ENCODE measurements at places on chromosomes 6 and 20.

GRCh38 chr6:39243809-39244208, 14.5 kb upstream of the KCNK5 start:
- no peak for DNase-seq

- peak; percentile 88 for DNase-seq
Measured at GRCh38 chr6:118810420-118811027, 83.4 kb upstream of the ASF1A start.

DNA sequence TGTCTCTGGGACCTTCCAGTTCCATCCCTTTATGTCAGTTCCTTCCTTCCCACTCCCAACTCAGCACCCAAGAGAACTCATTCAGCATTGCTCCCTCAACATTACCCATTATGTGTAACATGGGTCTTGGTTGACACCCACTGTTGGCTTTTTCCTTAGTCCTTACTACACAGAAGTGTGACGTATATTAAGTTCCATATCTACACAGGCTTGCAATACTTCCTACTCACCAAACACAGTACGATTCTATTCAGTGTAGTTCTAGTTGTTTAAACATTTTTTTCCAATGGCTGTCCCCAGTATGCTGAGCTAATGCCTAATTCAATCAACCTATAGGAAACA, 37.7 kb downstream of the ARHGAP18 start:
- no peak for DNase-seq

DNA sequence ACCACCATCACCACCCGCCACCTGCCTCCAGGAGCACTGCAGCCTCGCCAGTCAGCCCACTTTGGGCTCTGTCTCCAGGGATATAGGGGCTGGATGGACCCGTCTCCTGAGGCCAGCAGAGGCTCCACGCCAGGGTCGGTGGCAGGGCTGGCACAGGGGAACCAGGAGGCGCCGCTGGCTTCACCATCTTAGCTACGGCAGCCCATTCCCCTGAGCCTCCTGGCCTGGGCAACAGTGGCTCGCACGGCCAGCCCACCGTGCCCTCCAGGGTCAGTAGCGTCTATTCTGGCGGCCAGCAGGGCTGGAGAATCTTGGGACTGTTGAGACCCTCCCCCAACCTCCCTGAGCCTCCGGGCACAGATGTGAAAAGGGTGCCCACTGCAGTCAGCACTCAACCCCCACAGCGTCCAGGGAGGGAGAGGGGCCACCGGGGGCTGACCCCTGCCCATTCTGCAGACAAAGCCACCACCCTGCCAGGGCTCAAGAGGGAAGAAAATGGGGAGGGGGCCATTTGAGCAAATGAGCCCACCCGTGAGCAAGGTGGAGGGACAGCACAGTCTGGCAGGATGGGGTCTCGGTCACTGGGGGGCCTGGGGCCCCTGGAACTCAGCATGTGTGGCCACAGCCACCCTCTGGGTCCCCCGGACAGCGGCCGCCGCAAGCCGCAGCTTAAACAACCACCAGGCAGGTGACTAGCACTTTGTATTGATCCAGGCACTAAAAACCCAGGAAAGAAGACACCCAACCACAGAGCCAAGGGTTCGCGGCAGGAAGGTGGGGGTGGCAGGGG, 28.7 kb downstream of the KCNQ2 start:
- no peak for DNase-seq

GRCh38 chr6:82030761-82031503, 216.6 kb downstream of the IBTK start:
- no peak for DNase-seq

GRCh38 chr20:13276945-13277541, 56.0 kb downstream of the ISM1 start:
- no peak for DNase-seq

DNA sequence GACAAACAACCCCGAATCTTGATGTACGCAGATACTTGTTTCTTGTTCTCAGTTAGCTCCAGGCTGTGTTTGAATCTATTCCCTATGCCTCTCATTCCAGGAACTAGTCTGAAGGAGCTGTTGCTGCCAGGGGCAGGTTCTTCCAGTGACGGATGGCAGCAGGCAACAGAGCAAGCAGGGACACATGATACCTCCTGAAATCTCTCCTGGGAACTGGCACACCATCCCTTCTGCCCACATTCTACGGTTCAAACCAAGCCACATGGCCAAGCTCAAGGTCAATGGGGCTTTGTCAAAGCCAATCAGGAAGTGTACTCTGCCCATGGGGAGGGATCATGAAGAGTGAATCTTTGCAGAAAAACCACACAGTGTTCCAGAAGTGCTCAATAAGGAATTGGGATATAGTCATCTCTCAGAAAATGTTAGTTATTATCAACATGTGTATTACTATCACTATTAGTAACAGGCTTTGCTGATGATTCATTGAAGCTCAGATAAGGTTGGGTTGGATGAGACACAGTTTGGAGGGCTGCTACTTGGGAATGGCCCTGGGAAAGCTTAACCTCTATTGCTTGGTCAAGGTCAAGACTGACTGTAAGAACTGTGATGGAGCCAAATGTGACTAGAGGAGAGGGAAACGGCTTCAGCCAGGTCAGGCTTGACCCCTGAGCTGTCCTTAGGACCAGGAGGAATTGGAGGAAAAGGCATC, 454.9 kb downstream of the PTPRT start:
- DNase-seq: no peak

DNA sequence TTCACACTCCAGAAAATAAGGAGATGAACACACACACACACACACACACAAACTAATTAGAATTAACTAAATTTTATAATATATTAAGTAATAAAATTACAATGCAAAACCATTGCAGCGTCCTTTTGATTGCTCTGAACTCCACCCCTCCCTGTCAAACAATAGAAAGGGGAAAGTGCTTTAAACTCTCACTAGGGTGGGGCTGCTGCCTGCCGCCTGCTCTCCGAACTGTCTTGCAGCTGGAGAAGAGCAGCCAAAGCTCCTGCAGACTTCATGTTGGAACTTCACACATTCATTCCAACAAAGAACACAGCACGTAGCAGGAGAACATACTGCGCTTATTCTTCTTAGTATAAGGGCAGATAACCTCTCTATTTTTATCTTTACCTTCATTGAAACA, 83.2 kb downstream of the GCLC start:
- DNase-seq: no peak

GRCh38 chr6:153023977-153024708, 21.6 kb upstream of the MTRF1L start:
- peak; percentile 79 for DNase-seq

DNA sequence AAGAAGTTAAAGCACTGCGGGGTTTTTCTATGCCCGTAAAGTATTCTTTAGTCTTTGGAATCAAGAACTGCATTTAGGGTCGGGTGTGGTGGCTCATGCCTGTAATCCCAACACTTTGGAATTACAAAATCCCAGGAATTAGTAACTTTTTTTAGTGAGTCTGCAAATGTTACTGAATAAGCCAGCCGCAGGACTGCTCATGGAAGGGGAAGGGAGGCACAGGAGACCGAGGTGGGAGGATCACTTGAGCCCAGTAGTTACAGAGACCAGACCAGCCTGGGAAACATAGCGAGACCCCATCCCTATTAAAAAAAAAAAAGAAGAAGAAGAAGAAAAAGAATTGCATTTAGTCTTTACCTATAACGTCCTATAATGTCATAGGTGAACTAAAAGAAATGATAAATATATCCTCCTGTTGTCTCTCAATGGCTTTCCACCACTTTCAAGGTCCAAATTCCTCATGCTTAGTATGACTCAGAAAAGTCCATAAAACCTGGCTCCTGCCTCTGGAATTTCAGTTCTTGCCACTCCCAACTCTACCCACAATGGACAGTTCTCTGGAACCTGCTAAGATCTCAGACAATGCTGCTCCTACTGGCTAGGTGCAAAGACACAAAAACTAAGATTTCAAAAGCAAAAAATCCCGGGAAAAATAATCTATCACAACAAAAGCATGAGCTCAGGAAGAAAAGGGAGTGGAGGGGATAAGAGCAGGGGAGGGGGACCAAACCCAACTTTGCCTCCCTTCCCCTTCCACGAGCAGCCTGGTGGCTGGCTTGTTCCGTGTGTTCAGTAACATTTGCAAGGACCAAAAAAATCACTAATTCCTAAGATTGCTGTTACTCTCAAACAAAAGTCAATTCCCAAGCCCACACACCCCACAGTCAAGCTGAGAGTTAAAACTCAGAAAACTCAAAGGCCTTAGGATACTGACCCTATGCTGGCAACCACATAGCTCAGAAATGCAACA, 39.0 kb downstream of the B4GALT5 start:
- no peak for DNase-seq

GRCh38 chr6:107973594-107973993, 15.6 kb upstream of the SEC63 start:
- DNase-seq: no peak

DNA sequence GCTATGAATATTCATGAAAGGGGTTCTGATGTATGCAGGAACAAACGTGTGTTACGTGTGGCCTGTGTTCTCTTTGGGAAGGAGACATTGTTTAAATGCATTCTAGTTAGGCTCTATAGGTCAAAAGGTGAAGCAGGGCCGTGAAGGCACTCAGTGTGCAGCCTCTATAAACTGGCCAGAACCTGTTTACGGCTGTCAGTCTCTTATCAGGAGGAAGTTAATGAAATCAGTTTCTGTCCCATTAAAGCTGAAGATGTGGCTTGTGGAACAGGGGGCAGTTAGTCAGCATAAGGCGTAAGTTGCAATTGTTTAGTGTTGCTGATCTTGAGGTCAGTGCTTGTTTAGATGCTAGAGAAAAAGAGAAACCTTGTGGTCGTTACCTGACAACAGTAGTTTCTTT, 111.5 kb upstream of the KCNG1 start:
- DNase-seq: no peak

GRCh38 chr6:16621002-16621401, 140.3 kb downstream of the ATXN1 start:
- no peak for DNase-seq

GRCh38 chr20:36819659-36820058, 46.1 kb upstream of the DSN1 start:
- no peak for DNase-seq

- DNase-seq: no peak
Measured at GRCh38 chr20:50758992-50759391, 27.6 kb downstream of the PARD6B start.

- peak; percentile 20 for DNase-seq
Measured at GRCh38 chr20:35327074-35327976, 35.1 kb upstream of the FAM83C start.

DNA sequence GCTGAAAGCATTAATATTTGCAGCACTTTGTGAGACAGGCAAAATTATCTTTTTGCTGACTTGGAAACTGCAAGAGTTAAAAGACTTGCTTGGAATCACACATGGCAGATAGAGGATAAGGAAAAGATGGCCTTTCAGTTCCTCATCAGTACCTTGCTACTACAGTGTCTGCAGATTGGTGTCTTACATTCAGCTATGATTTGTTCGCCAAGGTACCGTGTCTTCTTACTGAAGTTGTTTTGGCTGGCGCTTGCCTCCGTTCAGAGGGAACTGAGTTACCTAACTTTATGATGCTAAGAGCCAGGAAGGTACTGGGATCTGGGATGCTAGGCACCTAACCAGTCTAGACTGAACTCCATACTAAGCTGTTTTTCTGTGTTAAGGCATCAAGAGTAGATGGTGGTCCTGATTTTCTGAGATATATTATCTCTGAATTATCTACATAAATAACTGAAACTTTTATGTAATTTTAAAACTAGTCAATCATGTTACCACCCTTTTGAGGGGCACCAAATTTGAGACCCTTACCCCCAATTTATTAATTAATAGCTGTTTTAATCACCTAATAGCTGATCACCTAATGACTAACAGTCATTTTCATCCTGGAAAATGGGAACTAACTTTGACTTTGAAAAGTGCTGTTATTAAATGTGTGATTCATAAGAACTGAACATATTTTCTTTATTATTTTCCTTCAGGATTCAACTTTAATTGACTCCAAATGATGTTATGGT, 2.5 kb downstream of the WTAP start:
- no peak for DNase-seq

DNA sequence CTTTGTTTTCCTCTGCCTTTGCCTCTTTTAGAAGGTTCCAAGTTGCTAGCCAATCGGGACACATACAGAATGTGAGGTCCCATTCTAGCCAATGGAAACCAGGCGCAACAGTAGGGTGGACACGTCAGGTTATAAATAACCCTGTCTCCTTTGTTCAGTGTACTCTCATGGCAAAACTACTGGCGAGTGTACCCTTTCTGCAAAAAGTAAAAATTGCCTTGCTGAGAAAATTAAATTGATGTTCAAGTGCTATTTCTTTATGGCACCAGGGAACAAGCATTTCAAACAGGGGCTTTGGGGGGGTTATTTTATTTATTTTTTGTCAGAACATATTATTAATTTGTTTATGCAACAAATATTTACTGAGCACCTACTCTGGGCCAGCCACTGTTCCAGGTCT, 123.6 kb upstream of the SRSF6 start:
- no peak for DNase-seq

GRCh38 chr6:34319471-34319885, 70.7 kb upstream of the SMIM29 start:
- DNase-seq: no peak

- no peak for DNase-seq
Measured at GRCh38 chr20:21505810-21506530, 7.9 kb downstream of the NKX2-2 start.
